Activated CD8-positive, alpha-beta memory T cell treated with anti-CD3 and anti-CD28 coated beads for 1 hour (primary cell): ENCODE measurements at places on chromosomes 4 and X.

GRCh38 chrX:26672571-26672970 is 456.6 kb downstream of the MAGEB5 start:
- DNase-seq: no peak

DNA sequence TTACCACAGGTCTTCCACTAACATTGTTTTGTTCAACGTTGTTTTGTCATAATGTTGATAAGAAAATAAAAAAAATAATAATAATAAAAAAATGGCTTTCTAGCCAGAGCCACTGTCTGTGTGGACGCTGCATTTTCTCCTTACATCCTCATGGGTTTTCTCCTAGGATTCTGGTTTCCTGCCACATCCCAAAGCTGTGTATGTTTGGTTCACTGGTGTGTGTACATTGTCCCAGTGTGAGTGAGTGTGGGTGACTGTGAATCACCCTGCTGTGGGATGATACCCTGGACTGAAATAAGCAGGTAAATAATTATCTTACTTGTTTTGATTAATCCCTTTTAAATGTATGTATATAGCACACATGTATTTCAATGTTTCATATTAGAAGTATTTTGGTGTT is 2154.4 kb upstream of the AGA start:
- no peak for DNase-seq

- no peak for DNase-seq
Measured at GRCh38 chr4:2930135-2930757, 33.0 kb downstream of the NOP14 start.

GRCh38 chr4:26912810-26913209 is 52.2 kb downstream of the STIM2 start:
- DNase-seq: no peak

- DNase-seq: no peak
Measured at GRCh38 chrX:23202326-23202725, 132.3 kb upstream of the PTCHD1 start.

DNA sequence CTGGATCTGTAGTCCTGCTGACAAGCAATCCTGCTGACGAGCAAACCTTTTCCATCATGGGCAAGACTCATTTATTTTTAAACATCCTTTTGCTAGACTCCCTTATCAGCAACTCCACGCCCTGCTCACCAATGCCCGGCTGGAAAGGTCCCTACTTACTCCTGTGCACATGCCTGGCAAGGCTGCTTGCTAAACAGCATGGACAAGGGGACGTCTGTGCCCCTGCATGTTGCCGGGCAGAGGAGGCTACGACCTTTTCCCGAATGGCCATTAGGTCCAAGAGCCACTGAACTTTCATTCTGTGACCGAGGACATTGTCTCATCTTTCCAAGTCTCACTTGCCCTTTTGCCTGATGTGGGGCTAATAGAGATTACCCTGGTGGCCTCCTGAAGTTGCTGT is 98.6 kb downstream of the MGST2 start:
- DNase-seq: no peak
